Upper lobe of right lung (tissue), 1 donor: ENCODE measurements at places on chromosomes 4 and X.

GRCh38 chr4:1470393-1470670 lies 64.1 kb upstream of the NKX1-1 start:
- DNase-seq, result no peak
- no peak overlapping the region for H3K27ac ChIP-seq
- H3K4me1 ChIP-seq, result no peaks in the 10 kb centered on the region

DNA sequence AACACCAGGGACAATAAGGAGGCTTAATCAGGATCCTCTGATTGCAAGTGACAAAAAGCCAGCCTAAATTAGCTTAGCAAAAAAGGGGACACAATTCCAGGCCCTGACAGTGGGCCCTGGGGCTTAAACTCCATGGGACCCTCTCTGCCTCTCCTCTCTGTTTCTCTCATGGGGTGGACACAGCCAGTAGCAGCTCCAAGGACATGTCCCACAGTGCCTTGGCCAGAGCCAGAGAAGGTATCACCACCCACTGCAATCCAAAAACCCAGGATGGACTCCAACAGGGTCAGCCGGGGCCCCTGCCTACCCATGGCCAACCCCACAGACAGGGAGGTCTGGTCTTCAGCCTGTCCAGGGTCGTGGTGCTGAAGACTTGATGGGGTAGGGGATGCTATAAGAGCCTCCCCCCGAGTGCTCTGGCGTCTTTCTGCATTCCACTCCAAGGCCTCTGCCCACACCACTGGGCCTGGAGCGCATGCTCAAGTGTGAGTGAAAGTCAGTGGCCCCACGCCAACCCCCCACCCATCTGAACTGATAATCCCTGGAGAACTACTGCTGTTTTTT lies 19.7 kb upstream of the PPP2R2C start:
- H3K36me3 ChIP-seq, result no peaks in the 10 kb centered on the region
- no peak overlapping the region for H3K4me3 ChIP-seq
- no peak for DNase-seq

GRCh38 chr4:184097241-184097605 lies 120.5 kb downstream of the ENPP6 start:
- DNase-seq, result peak; percentile 76
- H3K4me1 ChIP-seq, result peaks cover 14% of the 10 kb centered on the region
- peak overlapping the region; percentile 35 for H3K4me3 ChIP-seq
- H3K27ac ChIP-seq, result no peak overlapping the region
- no peaks in the 10 kb centered on the region for H3K36me3 ChIP-seq

- no peaks in the 10 kb centered on the region for H3K36me3 ChIP-seq
- H3K4me1 ChIP-seq, result no peaks in the 10 kb centered on the region
- H3K4me3 ChIP-seq, result no peak overlapping the region
- H3K27me3 ChIP-seq, result no peaks in the 10 kb centered on the region
- no peak for DNase-seq
Observed at GRCh38 chr4:170875868-170876267, 786.1 kb upstream of the AADAT start.

DNA sequence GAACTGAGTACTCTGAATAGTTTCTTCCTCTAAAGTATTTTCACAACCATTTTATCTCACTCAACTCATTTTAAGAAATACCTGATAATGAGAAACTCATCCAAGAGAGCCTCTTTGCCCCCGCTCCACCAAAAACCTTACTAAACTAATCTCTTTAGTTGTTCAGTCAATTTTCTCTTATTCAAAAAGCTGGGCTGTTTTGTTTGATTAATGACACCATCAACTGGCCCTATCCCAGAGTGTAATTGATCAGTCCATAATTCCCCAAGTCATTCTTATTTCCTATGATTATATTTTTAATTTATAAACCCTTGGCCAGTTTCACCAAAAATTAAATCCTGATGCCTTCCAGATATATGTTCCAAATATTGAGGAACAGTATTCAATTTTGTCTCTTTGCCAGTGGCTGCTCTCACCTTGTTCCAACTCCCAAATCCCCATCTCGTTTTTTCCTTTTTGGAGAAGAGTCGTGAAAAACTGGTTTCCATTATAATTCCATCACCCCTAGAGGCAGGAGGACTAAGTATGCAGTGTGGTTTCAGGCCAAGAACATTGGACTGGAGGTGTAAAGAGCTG lies 10.4 kb downstream of the LIMCH1 start:
- peaks cover 36% of the 10 kb centered on the region for H3K4me1 ChIP-seq
- H3K27me3 ChIP-seq, result no peaks in the 10 kb centered on the region
- no peaks in the 10 kb centered on the region for H3K36me3 ChIP-seq
- no peak for DNase-seq

DNA sequence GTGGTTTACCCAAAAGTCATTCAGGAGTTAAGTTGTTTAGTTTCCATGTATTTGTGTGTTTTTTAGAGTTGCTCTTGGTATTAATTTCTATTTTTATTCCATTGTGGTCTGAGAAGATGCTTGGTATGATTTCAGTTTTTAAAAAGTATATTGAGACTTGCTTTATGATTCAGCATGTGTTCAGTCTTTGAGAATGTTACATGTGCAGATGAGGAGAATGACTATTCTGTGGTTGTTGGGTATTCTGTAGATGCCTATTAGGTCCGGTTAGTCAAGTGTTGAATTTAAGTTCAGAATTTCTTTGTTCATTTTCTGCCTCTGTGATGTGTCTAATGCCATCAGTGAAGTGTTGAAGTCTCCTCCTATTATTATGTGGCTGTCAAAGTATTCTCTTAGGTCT lies 249.4 kb downstream of the ARHGAP10 start:
- no peaks in the 10 kb centered on the region for H3K4me1 ChIP-seq
- H3K36me3 ChIP-seq, result no peaks in the 10 kb centered on the region
- no peak overlapping the region for H3K27ac ChIP-seq
- DNase-seq, result no peak
- H3K4me3 ChIP-seq, result no peak overlapping the region

GRCh38 chrX:97027384-97027922 lies 143.7 kb downstream of the RPA4 start:
- no peaks in the 10 kb centered on the region for H3K4me1 ChIP-seq
- no peak overlapping the region for H3K4me3 ChIP-seq
- no peak overlapping the region for H3K27ac ChIP-seq
- H3K27me3 ChIP-seq, result no peaks in the 10 kb centered on the region

GRCh38 chrX:1468250-1468772 lies 15.6 kb upstream of the ASMTL start:
- peak; percentile 49 for DNase-seq
- H3K4me1 ChIP-seq, result no peaks in the 10 kb centered on the region
- H3K4me3 ChIP-seq, result no peak overlapping the region
- no peaks in the 10 kb centered on the region for H3K36me3 ChIP-seq
- peaks cover 14% of the 10 kb centered on the region for H3K27me3 ChIP-seq

- H3K27me3 ChIP-seq, result no peaks in the 10 kb centered on the region
- H3K27ac ChIP-seq, result no peak overlapping the region
- H3K36me3 ChIP-seq, result peaks cover 21% of the 10 kb centered on the region
- no peaks in the 10 kb centered on the region for H3K4me1 ChIP-seq
- H3K4me3 ChIP-seq, result no peak overlapping the region
Observed at GRCh38 chrX:77510007-77510406, 62.8 kb downstream of the FGF16 start.

DNA sequence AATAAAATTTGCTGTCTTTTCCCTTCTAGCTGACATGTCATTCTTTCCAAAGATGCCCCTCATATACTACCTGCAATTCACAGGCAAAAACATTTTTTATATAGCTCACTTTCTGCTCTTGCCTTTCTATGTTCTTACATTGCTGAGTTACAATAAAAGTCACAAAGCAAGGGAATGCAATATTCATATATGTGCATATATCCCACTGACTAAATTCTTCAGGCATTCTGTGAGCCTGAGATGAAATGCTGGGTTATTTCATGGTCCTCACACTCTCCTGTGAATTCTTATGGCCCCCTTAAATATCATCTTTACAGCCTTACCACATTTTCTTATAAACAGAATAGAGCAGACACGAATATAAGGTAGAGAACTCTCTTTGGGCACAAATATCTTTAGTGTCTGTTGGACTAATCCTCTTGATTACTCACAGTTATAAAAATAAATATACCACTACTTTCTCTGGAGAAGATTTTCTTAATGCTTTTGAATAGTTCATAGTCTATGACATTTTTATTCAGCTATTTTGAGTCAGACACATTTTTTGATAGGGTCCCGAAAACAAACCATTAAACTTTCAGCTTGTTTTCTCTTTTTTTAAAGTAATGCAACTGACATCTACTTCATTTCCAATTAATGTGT lies 84.1 kb upstream of the H2AZ1 start:
- no peaks in the 10 kb centered on the region for H3K27me3 ChIP-seq
- H3K27ac ChIP-seq, result no peak overlapping the region
- no peak overlapping the region for H3K4me3 ChIP-seq
- H3K36me3 ChIP-seq, result no peaks in the 10 kb centered on the region

DNA sequence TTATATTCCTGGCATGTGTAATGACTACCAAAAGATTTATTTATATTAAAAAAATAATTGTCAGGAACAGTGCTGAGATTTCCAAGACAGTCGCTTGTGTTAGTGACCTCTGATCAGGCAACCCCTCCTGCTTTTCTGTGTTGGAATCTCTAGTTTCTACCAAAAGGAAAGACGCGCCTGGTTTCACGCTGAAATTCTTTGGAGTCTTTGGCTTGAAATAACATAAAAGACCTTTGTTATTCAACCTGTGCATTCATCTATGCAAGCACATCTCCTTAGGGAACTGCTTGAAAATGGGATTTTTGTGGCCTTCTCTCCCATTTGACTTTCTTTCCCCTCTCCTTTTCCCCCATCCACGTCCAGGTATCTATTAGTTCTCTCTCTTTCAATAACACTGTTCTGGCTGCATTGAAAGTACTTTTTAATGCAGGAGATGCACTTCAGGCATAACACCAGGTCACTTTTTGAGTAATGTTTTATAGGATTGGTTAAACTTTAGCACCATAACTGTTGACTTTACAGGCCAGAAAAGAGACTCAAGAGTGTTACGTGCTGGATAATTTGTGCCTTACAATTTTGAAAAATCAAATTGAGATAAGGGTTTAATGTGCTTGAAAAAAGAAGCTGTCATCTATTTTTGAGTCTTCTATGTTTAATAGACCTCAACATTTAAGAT lies 172.7 kb downstream of the GPAT3 start:
- no peaks in the 10 kb centered on the region for H3K36me3 ChIP-seq
- H3K27me3 ChIP-seq, result no peaks in the 10 kb centered on the region
- DNase-seq, result no peak
- H3K27ac ChIP-seq, result no peak overlapping the region

DNA sequence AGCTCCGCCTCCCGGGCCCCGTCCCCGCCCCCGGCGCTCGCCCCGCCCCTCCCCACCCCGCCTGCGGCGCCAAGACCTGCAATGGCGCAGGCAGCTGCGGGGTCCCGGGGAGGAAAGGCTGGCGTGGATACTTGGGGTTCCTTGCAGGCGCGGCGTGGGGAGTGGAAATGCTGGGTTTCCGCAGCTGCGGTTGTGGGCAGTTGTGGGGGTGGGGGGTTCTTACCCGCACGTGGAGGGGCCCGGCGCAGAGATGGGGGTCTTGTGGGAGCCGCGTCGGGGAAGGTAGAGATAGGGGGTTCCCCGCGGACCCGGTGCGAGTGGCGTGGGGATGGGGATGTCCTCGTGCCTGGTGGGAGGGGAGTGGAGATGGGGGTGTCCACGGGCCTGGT lies 680 bp upstream of the ASMTL start:
- peak overlapping the region; percentile 78 for H3K27ac ChIP-seq
- H3K4me3 ChIP-seq, result peak overlapping the region; percentile 57
- H3K36me3 ChIP-seq, result no peaks in the 10 kb centered on the region
- H3K4me1 ChIP-seq, result peaks cover 11% of the 10 kb centered on the region
- H3K27me3 ChIP-seq, result no peaks in the 10 kb centered on the region

GRCh38 chr4:137533855-137534254 lies 1.6 kb upstream of the PCDH18 start:
- peak overlapping the region; percentile 85 for H3K27ac ChIP-seq
- H3K27me3 ChIP-seq, result no peaks in the 10 kb centered on the region
- no peaks in the 10 kb centered on the region for H3K4me1 ChIP-seq
- H3K36me3 ChIP-seq, result no peaks in the 10 kb centered on the region
- DNase-seq, result no peak
- H3K4me3 ChIP-seq, result peak overlapping the region; percentile 56

DNA sequence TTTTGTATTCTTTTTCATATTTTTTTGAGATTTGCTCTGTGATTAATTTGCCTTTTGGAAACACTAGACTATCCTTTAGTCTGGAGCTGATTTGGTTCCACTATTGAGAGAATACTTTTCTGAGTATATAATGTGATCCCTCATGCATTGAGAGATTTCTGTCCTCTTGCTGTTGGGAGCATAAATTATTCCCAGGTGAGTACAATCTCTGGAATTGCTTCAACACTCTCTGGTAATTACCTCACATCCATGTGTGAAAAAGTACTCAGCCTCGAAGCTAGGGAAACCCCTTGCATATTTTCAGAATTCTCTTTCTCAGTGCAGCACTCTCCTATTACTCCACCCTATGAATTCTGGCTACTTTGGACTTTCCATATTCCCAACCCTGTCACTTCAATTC lies 550.0 kb downstream of the RAPGEF2 start:
- H3K27ac ChIP-seq, result no peak overlapping the region
- no peaks in the 10 kb centered on the region for H3K36me3 ChIP-seq
- no peaks in the 10 kb centered on the region for H3K4me1 ChIP-seq
- H3K4me3 ChIP-seq, result no peak overlapping the region

- H3K27ac ChIP-seq, result no peak overlapping the region
- H3K4me1 ChIP-seq, result no peaks in the 10 kb centered on the region
- H3K36me3 ChIP-seq, result no peaks in the 10 kb centered on the region
- H3K27me3 ChIP-seq, result no peaks in the 10 kb centered on the region
- H3K4me3 ChIP-seq, result no peak overlapping the region
Observed at GRCh38 chr4:114312338-114312737, 286.3 kb upstream of the UGT8 start.

GRCh38 chrX:11787564-11787963 lies 29.5 kb downstream of the MSL3 start:
- H3K27me3 ChIP-seq, result no peaks in the 10 kb centered on the region
- DNase-seq, result peak; percentile 69
- H3K36me3 ChIP-seq, result no peaks in the 10 kb centered on the region
- H3K27ac ChIP-seq, result no peak overlapping the region
- peak overlapping the region; percentile 16 for H3K4me3 ChIP-seq

DNA sequence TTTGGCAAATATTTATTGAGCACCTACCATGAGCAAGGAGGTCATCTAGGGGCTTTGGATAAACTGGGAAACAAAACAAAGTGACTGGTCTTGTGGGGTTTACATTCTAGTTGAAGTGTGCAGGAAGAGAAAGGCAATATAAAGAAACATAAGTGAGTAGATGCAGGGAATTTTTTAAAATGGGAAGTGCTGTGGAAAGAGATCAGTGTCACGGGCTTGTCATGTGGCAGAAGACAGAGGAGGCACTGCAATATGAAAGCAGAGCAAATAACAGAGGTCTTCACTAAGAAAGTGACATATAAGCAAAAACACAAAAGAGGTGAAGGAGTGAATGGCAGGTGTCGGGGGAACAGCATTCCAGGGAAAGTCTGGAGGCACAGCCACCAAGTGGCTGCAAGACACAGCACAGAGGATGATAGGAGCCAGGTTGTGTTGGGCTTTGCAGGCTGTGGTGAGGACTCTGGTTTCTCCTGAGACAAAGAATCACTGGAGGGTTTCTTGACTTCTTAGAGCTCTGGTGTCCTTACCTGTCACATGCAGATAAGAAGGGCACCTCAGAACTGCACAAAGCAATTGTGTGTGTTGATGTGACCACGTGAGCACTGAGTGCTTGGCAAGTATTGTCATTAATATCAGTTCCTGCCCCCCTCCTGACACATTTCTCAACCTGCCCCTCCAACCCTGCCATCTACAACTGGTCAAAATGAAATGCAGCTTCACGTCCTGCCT lies 143.5 kb downstream of the TSPAN5 start:
- DNase-seq, result no peak
- H3K4me1 ChIP-seq, result no peaks in the 10 kb centered on the region
- no peaks in the 10 kb centered on the region for H3K27me3 ChIP-seq
- no peaks in the 10 kb centered on the region for H3K36me3 ChIP-seq

- peak overlapping the region; percentile 82 for H3K4me3 ChIP-seq
- DNase-seq, result no peak
- peak overlapping the region; percentile 85 for H3K27ac ChIP-seq
- H3K4me1 ChIP-seq, result no peaks in the 10 kb centered on the region
- no peaks in the 10 kb centered on the region for H3K27me3 ChIP-seq
Observed at GRCh38 chr4:70902577-70903290, 565 bp downstream of the MOB1B start.
